ENCODE measurements at places on chromosomes 3 and 15. TPM values are rescaled to one million over a fixed set of nuclear protein-coding genes. Genes with fewer than 3 reads are reported as not detected.
A peak's percentile ranks its signal among the peaks of the same experiment; 100 is the strongest.

The ERICH6 gene
- total RNA-seq: not detected

The GUCA1C gene
- not detected for total RNA-seq

GRCh38 chr3:24446032-24446431 is 48.6 kb downstream of the THRB start:
- no peak for DNase-seq

The PLA2G4E gene
- total RNA-seq: not detected

DNA sequence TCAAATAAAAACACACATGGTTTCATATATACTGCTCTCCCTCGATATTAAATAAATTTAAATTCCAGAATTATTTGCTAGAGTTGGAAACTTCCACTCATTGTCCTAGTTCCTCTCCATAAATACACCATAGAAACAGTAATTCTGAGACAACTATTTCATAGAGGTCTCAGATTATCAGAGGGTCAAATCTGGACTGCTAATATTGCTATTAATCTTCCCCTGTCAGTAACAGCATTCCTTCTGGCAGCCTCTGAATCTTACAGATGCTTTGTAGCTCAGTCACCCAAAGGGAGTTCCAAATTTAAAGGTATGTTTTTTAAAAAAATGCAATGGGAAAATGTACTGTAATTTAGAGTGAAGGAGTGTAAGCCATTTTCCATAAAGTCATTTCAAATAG is 428.8 kb downstream of the PYDC2 start:
- DNase-seq: no peak

The KCNMB3 gene
- 0.48 TPM for total RNA-seq

The SOX14 gene
- 1.2 TPM for total RNA-seq

The PCBP4 gene
- 29.4 TPM for total RNA-seq

GRCh38 chr3:175274056-175274455 is 414.9 kb downstream of the NAALADL2 start:
- DNase-seq: no peak

The CTXND1 gene
- not detected for total RNA-seq

- DNase-seq: no peak
These were observed 2.1 kb downstream of the SH3GL3 start for GRCh38 chr15:83449250-83449671.

DNA sequence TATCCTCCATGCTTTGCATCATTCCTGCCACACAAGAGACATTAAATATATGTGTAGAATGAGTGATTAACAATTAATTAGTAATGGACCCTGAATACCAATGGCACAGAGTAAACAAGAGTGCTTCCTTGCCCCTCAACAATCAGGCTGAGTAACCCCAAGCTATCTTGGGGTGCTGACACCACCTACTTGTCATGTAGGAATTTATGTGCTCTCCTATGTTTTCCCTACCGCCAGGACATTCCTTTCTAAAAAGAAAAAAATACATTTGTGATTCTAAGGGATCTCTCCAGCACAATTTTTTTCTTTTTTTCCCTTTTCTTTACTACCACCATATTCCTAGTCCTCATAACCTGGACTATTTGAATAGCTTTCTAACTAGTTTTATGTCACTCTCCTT is 449.1 kb downstream of the MFSD1 start:
- no peak for DNase-seq

GRCh38 chr15:76991048-76991447 is 3.9 kb upstream of the PSTPIP1 start:
- peak; percentile 16 for DNase-seq

The UACA gene
- total RNA-seq: 21.1 TPM

The UBA7 gene
- total RNA-seq: 0.55 TPM

DNA sequence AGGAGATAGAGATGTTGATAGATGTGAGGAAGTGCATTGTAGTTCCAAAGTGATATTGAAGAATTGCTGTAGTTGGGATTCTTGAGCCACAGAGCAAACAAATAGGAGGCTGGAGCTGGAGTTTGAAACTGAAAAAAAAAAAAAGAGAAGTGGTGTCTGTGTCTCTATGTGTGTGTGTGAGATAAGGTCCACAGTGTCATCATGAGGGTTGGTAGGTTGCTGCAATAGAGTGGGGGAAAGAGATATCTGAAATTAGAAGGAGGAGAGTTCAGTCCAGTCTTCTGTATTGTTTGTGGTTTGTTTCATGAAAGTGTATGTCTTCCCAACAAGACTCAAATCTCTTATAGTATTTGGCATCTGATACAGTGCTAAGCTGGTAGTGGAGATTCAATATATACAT is 37.3 kb upstream of the CACNA1D start:
- no peak for DNase-seq

The C15orf62 gene
- 0.31 TPM for total RNA-seq

The MESP2 gene
- 2.0 TPM for total RNA-seq

GRCh38 chr15:70508561-70509281 is 254.6 kb downstream of the UACA start:
- no peak for DNase-seq

The SLC15A2 gene
- 1.7 TPM for total RNA-seq

The C3orf33 gene
- 2.9 TPM for total RNA-seq

- no peak for DNase-seq
These were observed 158.2 kb downstream of the TP63 start for GRCh38 chr3:189789432-189789831.

DNA sequence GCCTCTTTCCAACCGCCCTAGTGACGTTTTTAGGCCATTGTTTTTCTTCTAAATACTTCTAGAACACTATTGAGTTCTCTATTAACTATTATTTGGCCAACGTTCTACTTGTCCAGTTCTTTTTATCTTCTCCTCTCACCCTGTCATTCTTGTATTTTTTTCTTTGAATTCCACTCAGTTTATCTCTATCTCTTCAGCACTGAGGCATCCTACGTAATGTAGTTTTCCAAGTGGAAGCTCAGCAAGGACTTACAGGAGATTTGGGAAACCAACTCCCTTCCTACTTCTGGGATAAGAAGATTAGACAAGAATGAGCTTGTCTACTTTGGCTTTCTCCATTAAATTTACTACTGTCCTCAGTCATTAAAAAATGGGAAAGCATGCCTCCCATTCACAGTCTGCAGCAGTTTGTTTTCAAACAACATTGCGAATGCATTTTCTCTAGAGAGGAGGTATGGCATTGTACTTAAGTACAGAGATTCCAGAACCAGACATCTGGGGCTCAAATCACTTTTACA is 21.3 kb upstream of the NR2F2 start:
- no peak for DNase-seq

DNA sequence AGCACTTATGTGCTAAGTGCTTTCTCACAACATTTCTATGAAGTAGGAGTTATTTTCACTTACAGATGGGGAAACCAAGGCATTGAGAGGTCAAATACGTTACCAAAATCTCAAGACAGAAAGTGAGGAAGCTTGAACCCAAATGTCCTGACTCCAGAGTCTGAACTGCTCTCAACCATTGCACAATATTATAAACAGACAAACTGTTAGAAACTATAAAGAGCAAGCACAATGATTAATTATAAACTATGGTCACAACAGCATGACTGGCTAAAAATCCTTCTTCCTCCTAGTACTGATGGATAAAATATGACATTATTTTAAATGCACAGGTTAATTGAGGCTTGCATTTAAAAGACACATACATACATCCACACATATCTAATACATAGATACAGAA is 77.9 kb upstream of the ASB14 start:
- DNase-seq: no peak

All from H7 (cell line).